ENCODE measurements at places on chromosomes 3 and 15. TPM values are rescaled to one million over a fixed set of nuclear protein-coding genes. Genes with fewer than 3 reads are reported as not detected.

GRCh38 chr3:151379083-151379734 lies 5.3 kb downstream of the P2RY12 start:
- no peak overlapping the region for H3K27ac ChIP-seq
- no peaks in the 10 kb centered on the region for H3K4me1 ChIP-seq
- H3K36me3 ChIP-seq: no peaks in the 10 kb centered on the region
- peak; percentile 57 for DNase-seq
- no peaks in the 10 kb centered on the region for H3K27me3 ChIP-seq

- H3K27ac ChIP-seq: no peak overlapping the region
- DNase-seq: no peak
- no peak overlapping the region for H3K4me3 ChIP-seq
- H3K4me1 ChIP-seq: peaks cover 7% of the 10 kb centered on the region
- H3K36me3 ChIP-seq: no peaks in the 10 kb centered on the region
Observed at GRCh38 chr15:35768949-35769348, 223.0 kb upstream of the DPH6 start.

- H3K27ac ChIP-seq: no peak overlapping the region
- H3K27me3 ChIP-seq: no peaks in the 10 kb centered on the region
- H3K4me1 ChIP-seq: peaks cover 30% of the 10 kb centered on the region
- no peak for DNase-seq
- no peak overlapping the region for H3K4me3 ChIP-seq
Observed at GRCh38 chr3:191380001-191380400, 49.7 kb upstream of the UTS2B start.

- no peak overlapping the region for H3K27ac ChIP-seq
- no peaks in the 10 kb centered on the region for H3K36me3 ChIP-seq
- H3K4me1 ChIP-seq: no peaks in the 10 kb centered on the region
- no peak for DNase-seq
- no peaks in the 10 kb centered on the region for H3K27me3 ChIP-seq
Observed at GRCh38 chr3:160286231-160286630, 61.0 kb downstream of the C3orf80 start.

WNT5A gene
- 21.8 TPM for total RNA-seq

OXSM gene
- 21.4 TPM for total RNA-seq

Measured in PC-3 (cell line).